ENCODE measurements at places on chromosomes 6 and 20.

DNA sequence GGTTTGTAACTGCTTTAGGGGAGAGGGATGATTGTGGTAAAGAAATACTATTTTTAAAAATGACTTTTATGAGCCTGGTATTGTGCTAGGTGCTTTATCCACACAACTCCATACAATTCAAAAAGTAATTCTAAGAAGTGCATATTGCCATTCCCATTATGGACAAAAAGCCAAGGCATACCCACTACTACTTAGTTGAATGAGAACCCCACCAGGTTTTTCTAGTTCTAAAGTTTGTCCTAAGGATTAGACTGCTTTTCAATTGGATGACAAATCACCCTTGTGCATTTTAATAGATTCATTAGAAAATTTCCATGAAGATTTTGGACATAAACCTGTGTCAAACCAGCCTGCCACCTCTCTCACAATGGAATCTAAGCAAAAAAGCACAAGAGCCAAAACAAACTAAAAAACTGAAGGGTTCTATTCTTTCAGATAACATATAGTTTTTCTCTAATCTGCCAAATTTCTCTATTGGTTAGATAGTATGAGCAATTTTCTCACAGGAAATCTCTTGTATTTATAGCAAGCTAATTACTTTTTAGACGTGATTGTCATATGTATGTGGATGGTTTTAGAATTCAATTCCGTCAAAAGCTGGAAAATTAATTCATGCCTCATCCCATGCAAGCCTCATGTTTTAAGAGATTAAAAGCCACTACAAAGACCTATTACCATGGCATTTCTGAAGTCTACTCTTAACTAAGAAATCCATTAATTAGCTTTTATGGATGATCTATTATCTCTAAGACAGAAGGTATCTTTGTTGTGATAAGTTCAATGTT, 325.5 kb downstream of the RNGTT start:
- DNase-seq: no peak

DNA sequence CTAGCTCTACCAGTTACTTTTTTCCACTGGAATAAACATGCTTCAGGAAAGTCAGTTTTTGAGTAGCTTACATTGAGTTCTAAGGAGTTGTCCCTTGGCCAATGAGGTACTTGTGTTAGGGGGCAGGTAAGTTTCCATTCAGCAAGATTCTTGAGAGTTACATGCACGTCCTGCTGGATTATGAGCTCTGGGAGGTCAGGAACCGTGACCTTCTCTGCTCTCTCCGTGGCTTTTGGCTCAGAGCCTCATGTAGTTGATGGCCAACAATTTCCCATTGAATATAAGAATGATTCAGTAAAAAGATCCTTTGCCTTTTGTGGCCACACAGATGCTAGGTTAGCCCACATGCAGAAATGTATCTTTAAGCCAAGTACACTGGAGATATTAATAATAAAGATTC, 181.8 kb upstream of the RALGAPA2 start:
- DNase-seq: no peak

GRCh38 chr6:279341-280029, 12.8 kb upstream of the DUSP22 start:
- DNase-seq: no peak

DNA sequence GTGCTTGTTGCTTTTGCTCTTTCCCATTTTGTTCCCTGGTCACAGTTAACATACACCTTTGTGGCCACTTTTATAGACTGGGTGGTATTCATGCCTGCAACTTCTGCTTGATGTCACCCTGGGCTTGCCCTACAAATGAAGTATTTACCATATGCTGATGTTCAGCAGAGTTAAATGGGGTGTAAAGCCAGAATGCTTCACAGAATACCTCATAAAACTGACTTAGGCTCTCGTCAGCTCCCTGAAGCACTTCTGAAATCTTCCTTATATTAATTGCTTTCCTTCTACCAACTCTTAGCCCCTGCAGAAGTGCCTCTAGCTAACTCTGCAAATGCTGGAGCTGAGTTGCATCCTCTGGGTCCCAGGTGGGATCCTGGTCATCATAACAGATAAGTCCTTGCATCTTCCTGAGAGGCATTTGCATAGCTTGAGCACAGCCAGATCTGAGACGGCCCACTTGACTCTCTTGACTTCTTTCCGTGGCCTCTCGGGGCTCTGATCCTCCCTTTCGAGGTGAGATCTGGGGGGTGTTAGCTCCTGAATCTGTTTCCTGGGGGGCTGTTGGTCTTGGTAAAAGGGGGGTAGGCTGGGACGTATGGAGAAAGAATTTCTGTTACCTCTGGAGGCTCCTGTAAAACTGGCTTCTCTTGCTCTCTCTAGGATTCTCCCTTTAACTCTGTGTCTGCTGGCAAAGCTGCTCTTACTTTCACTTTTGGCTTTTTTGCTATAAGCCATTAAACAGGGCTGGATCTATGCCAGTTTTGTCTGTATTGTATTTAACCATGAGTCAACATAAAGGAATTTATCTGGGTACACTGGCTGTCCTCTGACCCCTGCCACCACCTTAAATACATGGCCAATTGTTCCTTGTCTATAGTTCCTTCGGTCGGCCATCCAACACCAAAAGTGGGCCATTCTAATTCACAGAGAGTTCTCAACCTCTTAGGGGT, 223.0 kb upstream of the SYNCRIP start:
- DNase-seq: no peak

GRCh38 chr6:90362318-90362717, 65.7 kb upstream of the BACH2 start:
- no peak for DNase-seq

DNA sequence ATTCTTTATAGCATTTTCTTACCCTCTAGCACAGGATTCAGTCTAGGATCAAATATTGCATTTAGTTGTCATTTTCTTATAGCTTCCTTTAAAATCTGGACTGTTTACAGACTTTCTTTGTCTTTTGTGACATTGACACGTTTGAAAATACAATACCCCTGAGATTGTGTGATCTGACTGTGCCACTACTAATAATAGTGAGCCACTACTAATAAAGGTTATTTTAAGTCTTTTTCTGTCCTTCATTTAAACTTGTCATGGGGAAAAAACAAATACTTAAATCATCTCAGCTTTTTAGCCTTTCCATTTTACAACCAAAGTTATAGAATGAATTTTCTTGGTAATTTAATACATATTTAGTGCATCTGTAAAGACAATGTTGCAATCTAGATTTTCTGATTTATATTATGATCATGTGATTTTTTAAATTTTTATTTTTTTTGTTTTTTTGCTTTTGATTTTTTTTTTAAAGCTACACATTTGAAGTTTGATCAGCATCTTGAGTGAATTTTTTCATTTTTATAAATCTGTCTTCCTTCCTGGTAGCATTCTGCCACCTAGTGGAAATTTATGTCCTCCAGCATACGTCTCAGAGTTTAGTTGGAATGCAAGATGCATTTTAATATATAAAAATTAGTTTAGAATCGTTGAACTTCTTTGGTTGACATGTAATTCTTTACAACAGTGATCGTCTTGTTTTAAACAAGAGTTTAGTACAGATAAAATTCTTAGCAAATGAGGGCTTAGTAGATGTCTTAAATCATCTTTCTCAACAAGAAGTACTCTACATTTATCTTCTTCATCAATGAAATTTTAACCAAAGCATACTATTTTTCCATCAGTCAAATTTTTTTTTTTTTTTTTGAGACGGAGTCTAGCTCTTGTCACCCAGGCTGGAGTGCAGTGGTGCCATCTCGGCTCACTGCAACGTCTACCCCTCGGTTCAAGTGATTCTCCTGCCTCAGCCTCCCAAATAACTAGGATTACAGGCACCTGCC, 119.4 kb downstream of the NCOA3 start:
- DNase-seq: no peak

DNA sequence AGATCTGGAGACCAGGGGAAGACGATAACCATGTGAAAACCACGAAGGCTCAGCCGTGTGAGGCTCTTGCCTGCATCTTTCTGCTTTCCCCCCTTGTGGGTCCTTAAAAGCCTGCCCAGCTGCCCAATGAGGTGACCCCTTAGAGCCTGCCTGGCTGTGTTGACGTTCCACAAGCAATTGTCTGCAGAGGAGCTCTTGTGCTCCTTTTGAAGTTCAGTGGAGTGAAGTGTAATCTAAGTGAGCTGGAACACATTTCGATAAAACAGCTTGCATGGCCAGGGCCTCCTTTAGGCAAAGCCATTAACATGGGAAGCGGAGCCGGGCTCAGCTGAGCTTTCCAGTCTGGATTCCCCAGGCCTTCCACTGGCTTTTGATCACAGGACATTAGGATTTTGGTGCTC, 27.3 kb upstream of the TCP11 start:
- no peak for DNase-seq
